ENCODE measurements at places on chromosomes 7 and 10.

DNA sequence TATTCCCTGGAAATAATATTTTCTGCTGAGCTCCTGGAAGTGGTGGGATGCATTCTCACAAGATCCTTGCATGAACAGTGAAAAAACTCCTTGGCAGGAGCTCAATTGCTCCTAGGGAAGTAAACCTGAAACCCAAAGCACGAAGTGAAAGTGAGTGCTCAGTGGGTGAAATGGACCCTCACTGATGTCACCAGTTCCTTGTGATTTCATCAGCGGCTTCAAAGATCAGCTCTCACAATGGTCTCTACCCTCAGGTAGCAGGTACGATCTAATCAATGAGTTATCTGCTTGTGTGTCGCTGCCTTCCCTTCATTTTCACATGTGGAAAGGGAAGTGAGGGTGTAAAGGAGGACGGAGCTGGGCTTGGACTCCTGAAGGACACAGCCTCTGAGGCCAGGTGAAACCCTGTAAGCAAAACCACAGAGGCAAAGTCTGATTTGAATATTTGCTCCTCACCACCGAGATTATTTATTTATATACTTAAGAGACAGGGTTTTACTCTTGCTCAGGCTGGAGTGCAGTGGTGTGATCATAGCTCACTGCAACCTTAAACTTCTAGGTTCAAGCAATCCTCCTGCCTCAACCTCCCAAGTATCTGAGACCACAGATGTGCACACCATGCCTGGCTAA is 255.4 kb upstream of the LYZL1 start:
- no peak for DNase-seq

GRCh38 chr10:60098677-60099601 is 192.6 kb upstream of the CCDC6 start:
- DNase-seq, result no peak

- DNase-seq, result no peak
Observed at GRCh38 chr10:10617686-10618085, 400.0 kb upstream of the CELF2 start.

DNA sequence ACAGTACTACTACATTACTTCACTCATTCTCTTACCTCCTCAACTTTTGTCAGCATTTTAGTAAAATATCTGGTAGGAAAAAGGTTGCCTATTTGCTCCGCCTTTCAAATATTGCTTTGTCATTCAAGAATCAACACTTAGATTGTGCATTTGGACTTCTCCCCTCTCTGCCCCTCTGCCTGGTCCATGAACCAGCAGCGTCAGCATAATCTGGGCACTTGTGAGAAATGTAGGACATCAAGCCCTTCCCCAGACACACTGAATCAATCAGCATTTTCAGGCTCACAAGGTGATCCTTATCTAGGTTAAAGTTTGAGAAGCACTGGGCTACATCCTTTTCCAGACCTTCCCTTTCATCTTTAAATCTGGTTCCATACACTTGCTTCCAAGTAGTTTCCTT is 16.3 kb downstream of the SLC13A1 start:
- no peak for DNase-seq

GRCh38 chr10:119288574-119289001 is 81.2 kb downstream of the GRK5 start:
- DNase-seq, result no peak

GRCh38 chr7:137993395-137993743 is 8.5 kb downstream of the CREB3L2 start:
- no peak for DNase-seq

DNA sequence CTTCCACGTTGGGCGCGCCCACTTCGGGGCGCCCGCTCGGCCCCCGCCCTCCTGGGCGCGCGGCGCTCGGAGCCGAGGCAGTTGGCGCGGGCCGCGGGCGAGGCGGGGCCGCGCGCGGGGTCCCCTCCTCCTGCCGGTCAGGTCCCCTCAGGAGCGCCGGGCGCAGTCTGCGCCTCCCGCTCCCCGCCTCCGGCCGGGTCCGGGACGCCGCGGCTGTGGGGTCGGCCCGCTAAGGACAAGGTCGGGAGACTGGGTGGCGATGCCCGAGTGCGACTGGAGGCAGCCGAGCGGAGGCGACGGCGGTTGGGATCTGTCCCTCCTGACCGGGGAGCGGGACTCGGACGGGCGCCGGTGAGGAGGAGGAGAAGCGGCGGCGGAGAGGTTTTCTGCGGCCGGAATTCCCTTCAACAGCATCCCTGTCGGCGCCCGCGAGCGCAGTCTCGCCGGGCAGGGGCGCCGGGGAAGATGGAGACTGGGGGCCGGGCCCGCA is at the start of gene ATRNL1:
TSS of gene ATRNL1 (plus strand) at position 80 of the 490 bp plus-strand sequence. CDS start at position 466, 386 bp downstream.
- peak; percentile 47 for DNase-seq

- DNase-seq, result no peak
Observed at GRCh38 chr7:51132661-51133060, 183.9 kb downstream of the COBL start.

DNA sequence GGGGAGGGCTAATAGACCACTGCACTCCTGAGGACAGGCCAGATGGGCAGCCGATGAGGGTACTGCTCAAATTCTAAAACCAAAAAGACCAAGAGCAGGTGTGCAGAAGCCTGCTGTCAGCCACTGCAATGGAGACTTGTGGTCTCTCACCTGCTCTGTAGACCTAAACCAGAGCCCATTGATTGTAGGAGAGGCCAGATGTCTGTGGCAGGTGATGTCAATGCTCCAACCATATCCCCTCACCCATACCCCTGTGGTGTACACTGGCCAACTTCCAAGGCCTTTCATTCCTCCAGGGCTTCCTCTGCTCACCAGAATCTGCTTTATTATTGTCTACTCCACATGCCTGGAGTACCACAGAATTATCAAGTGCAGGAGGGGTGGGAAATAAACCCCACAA is 116.9 kb upstream of the CHST15 start:
- DNase-seq, result no peak

- no peak for DNase-seq
Observed at GRCh38 chr10:112960151-112960681, 10.2 kb downstream of the TCF7L2 start.

GRCh38 chr7:155002411-155003091 is 373 bp downstream of the PAXIP1 start:
- peak; percentile 2 for DNase-seq

- no peak for DNase-seq
Observed at GRCh38 chr10:77927402-77928246, 1.1 kb upstream of the DLG5 start.

GRCh38 chr7:45126920-45127319 is 15.4 kb upstream of the TBRG4 start:
- no peak for DNase-seq

DNA sequence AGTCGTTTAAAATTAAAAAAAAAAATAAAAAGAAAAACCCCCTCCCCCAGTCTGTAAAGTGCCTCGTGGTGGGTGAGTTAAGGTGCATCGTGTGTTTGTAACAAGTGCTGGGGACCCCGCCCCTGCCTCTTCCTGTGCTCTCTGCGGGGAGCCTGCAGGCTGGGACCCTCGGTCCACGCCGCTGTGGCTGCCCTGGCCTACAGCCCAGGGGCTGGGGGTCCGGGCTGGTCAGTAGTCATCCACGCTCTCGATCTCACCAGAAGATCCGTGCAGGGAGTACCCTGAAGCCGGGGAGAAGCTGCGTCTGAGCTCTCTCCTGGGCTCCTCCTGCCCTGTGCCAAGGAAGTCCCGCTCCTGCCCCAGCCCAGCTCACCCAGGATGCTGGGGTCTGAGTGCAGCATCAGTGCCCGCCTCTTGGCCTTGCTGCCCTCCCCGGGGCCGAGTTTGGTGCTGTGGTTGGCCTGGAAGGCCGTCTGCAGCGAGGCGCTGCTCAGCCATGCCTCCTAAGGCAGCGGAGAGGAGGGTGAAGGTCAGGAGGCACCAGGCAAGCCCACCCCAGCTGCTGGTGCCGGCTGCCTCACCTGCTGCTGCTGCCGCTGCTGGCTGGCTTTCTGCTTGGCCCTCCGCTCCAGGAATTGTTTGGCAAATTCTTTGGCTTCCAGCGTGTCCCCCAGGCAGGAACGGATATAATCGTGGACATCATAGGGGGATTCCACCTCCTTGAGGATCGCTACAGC is 8.1 kb downstream of the GNB2 start:
- no peak for DNase-seq

Measured in NCI-H1048 (cell line).